Activated T-helper 2 cell treated with anti-CD3 and anti-CD28 coated beads, Interferon-gamma antibody, Interleukin-2, Interleukin-4, amounts not matched to agents 10 μg/mL and 5 μg/mL and 100 μg/mL, durations not matched to agents 14 hours and 24 hours and 36 hours (primary cell): ENCODE measurements at places on chromosomes 6 and 20.

GRCh38 chr6:35230950-35231349, 17.2 kb downstream of the SCUBE3 start:
- no peak overlapping the region for H3K27ac ChIP-seq
- no peak overlapping the region for H3K4me3 ChIP-seq
- H3K36me3 ChIP-seq = no peaks in the 10 kb centered on the region
- H3K27me3 ChIP-seq = peaks cover 2% of the 10 kb centered on the region
- no peak for DNase-seq

DNA sequence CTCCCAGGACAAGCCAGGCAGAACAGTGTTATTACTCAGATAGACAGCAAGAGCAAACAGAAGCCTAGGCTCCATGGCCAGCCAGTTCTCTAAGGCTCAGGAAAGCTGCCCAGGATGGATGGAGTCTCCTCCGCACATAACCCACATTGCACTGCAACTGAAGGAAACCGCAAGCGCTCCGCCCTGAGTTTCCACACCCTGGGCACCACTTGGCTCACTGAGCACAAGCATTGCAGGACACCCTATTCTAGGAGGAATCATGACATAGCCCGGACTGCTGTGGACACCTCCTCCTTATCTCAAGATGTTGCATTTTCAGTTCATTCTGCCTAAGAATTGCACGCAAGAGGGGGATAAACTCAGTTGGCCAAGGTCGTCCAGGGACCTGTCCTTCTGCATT, 42.9 kb downstream of the LINC00237 start:
- no peak for DNase-seq
- H3K36me3 ChIP-seq = no peaks in the 10 kb centered on the region
- H3K27me3 ChIP-seq = peaks cover 18% of the 10 kb centered on the region
- H3K4me3 ChIP-seq = no peak overlapping the region
- no peaks in the 10 kb centered on the region for H3K4me1 ChIP-seq

GRCh38 chr20:34604980-34605788, 46.7 kb downstream of the MAP1LC3A start:
- H3K36me3 ChIP-seq = no peaks in the 10 kb centered on the region
- H3K4me1 ChIP-seq = peaks cover 4% of the 10 kb centered on the region
- H3K27ac ChIP-seq = no peak overlapping the region
- H3K4me3 ChIP-seq = no peak overlapping the region
- no peaks in the 10 kb centered on the region for H3K27me3 ChIP-seq

- DNase-seq = no peak
- no peaks in the 10 kb centered on the region for H3K36me3 ChIP-seq
- no peak overlapping the region for H3K27ac ChIP-seq
These were observed 21.9 kb downstream of the BHLHE23 start for GRCh38 chr20:62984666-62985443.

GRCh38 chr6:158188591-158188990, 20.4 kb downstream of the GTF2H5 start:
- H3K4me3 ChIP-seq = no peak overlapping the region
- DNase-seq = no peak
- peaks cover 19% of the 10 kb centered on the region for H3K4me1 ChIP-seq
- no peaks in the 10 kb centered on the region for H3K27me3 ChIP-seq
- H3K36me3 ChIP-seq = peaks cover 47% of the 10 kb centered on the region
